CD4-positive, alpha-beta T cell treated with Interleukin-1 beta for 1 hour (primary cell): ENCODE measurements at places on chromosomes 2 and 18.

DNA sequence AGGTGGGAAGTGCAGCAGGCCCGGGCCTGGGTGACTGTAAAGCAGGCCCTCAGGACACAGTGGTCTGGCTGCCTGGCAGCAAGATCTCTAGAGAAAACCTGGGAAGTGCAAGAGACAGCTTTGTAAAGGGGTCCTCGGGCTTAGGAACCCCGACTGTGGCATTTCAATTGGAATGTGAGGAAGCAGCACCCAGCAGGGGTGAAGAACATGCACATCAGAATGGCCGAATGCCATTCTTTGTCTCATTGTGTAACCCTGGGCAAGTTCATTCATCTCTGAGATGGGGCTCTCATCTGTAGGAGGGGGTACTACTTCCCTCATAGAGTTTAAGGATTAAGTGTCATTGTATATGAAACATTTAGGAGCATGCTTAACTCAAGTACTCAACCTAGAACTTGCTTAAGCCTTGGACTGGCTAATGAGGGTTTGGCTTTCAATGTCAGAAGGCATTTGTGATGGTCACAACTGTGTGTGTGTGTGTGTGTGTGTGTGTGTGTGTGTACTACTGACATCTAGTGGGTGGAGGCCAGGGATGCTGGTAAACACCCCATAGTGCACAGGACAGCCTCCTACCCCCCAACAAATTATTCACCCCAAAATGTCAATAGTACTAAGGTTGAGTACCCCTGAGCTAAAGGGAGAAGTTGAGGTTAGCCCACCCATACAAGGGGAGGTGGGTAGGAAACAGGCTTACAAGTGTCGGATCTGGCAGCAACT, 29.3 kb downstream of the MEX3C start:
- no peak for DNase-seq

GRCh38 chr2:195322324-195322723, 334.7 kb upstream of the SLC39A10 start:
- no peak for DNase-seq

GRCh38 chr2:215362562-215362904, 50.7 kb downstream of the ATIC start:
- no peak for DNase-seq

DNA sequence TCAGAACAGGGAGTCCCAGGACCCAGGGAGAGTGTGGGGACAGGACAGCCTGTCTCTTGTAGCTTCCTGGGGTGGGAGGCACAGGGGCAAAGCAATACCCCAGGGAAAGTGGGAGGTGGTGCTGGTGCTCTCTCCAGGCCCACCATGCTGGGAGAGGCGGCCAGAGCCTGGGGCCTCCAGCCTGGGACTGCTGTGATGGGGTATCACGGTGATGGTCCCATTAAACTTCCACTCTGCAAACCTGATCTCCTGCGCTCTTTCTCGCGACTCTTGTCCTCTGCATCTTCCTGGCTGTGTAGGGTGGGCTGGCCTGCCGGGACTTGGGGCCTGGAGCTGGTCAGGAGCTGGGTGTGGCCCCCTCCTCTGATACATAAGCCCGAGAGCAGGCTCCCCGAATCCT, 8.0 kb upstream of the CAPN10 start:
- DNase-seq: no peak

DNA sequence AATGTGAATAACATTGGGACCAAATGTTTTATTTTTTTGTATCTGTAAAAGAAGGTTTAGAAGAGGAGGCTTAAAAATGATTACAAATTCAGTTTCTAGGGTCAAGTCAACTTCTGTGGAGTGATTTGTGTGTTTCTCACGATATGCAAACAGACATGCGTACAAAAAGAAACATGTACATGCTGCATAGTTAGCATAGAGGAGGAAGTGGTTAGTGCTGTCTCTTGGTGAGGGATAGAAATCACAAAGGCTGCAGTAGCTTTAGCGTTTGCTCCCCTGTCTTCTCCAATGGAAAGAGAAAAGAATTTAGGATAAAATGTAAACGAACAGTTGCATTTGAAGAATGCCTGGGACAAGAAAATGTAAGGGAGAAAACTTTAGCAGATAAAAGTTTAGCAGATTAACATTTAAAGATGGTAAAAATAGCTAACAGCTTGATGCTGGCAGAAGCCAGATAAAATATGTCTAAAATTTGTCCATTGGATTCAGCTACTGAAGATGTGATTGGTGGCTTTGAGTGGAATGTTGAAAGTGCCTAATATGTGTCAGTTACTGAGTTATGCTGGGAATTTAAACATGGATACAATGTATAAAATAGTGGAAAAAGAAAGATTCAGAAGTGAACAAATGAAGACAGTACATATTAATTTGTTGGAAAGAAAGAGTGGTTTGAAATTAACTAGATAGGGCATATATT, 44.9 kb downstream of the MALT1 start:
- DNase-seq: peak; percentile 43

GRCh38 chr2:118668431-118669424, 178.7 kb downstream of the EN1 start:
- no peak for DNase-seq

DNA sequence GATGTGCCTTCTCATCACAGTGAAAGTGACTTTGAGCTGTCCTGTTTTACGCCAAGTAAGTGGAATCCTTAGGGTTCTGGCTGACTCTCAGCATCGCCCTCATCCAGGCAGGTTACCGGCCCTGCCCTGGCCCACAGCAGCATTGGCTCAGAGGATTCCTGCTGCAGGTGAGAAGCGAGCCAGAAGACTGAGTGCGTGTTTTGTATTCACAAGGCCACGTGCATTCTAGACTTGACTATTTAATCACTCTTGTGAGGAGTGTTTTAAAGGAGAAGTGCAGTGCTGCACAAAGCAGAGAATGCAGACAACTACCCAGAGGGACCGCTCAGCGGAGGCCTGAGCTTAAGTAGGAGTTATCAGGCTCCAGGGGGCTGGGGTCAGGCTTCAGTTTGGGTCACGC, 48.3 kb downstream of the LAMA3 start:
- DNase-seq: no peak

DNA sequence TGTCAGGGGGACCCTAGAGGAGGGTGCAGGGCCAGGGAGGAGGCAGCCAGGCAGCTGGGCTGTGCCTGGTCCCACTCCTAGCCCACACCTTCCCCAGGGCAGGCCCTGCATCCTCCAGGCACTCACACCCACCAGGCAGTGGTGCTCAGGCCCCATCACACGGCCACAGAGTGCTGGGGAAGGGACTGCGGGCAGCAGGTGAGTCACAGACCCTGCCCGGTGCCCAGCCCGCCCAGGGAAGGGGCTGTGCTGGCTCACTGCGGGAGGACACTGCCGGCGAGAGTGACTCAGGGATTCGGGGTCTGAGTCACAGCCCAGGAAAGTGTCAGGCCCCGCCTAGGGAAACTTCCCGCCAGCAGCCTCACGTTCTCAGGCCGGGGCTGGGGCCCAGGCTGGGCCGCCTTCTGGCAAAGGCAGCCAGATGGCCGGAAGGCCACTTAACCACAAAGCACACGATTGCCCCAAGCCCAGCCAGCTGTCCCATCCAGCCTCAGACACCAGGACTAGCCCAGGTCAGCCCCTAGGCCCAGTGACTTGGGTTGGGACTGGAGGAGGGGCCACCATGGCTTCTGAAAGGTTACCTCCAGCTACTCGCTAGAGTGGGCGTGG, 42.2 kb downstream of the BIN1 start:
- peak; percentile 87 for DNase-seq
